C1 segment of cervical spinal cord (tissue), 14 donors: ENCODE measurements at places on chromosomes 12 and 14.

GRCh38 chr14:61559641-61560201 lies 135.6 kb upstream of the HIF1A start:
- no peak for DNase-seq

GRCh38 chr12:27610374-27610773 lies 85.9 kb upstream of the REP15 start:
- no peak for DNase-seq

DNA sequence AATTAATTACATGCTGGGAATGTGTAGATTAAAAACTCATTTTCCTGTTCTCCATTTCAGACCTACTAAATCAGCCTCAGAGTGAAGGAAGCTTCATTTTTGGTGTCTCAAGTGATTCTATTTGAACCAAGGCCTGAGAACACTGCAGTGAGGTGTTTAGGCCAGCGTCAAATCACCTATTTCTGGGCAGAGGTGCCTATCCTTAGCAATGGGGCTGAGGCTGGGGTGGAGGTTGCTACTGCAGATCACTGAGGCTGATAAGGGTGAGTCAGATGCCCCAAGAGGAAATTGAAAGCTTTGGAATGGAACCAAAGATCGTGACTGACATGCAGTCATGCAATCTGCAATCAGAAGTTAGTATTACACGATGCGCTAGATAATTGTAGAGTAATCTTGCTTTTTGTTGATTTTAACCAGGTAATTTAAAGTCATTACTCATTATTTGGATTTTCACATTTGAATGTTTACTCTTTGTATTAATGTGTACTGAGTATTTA lies 4.4 kb downstream of the TXNRD1 start:
- no peak for DNase-seq

GRCh38 chr12:66571361-66571915 lies 107.4 kb downstream of the GRIP1 start:
- DNase-seq = no peak

GRCh38 chr14:20706657-20707355 lies 18.2 kb downstream of the ANG start:
- DNase-seq = no peak

- DNase-seq = no peak
Observed at GRCh38 chr12:107399046-107399445, 286.6 kb upstream of the PWP1 start.

DNA sequence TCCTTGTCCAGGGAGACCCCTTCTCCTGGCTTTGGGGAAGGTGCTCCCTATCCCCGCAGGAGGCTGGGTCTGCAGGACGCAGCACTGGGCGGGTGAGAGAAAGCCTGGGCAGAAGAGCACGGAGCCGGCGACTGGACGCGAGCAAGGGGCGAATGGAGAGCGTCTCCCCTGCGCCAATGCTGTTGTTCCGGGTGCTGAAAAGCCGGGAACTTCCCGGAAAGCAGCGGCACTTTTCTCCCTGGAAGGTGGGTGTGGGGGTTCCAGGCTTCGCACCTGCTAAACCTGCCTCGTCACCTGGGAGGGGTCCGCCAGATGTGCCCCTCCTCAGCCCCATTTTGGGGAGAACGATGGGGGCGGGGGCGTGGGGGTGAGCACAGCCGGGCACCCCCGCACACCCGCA lies 417.1 kb upstream of the TMTC1 start:
- DNase-seq = no peak

- no peak for DNase-seq
Observed at GRCh38 chr14:24838945-24839616, 205.1 kb upstream of the GZMB start.

DNA sequence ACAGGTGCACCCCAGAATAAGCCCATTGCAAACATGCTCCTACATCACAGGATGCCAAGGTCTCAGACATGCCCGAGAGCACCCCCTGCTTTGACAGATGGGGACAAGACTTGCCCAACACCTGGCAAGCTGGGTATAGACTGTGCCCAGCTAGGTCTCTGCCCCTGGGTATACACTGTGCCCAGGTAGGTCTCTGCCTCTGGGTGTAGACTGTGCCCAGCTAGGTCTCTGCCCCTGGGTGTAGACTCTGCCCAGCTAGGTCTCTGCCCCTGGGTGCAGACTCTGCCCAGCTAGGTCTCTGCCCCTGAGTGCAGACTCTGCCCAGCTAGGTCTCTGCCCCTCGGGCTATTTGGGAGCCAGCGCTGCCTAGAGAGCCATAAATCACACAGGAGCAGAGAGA lies 85.9 kb downstream of the CCDC88C start:
- DNase-seq = no peak

DNA sequence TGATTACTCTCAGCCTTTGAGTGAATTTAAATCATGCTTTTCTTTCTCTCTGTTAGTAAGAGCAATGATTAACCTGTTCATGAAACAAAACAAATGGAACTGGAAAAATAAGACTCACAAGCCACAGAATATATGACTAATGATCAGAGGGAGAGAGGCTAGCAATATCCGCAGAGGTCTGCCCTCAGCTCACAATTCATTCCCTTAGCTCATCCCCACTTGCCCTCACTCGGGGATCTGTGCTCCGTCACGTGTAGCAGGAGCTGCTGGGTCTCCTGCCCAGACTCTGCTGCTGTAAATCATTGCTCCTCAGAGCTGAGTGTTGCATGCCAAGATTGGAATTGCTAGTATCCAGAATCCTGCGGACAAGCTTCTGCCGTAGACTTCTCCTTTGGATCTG lies 53.1 kb upstream of the GNG2 start:
- no peak for DNase-seq

DNA sequence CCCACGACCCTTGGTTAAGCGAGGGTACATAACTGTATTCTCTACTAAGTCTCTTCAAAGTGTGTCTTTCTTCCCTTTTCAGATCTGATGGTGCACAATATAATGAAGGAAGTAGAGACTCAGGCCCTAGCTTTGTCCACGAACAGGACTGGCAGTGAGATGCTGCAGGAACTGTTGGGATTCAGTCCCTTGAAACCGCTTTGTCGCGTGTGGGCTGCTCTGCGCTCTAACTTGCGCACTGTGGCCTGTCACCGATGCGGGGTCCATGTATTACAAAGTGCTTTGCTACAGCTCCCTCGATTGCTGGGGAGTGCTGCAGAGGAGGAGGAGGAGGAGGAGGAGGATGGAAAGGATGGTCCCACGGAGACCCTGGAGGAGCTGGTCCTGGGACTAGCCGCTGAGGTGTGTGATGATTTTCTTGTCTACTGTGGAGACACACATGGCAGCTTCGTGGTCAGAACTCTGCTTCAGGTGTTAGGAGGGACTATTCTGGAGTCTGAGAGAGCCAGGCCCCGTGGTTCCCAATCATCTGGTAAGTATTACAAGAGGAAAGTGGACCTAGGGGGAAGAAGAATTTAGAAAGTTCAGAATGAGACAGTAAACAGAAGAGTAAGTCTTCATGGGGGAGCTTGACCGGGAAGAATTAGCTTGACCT lies 803 bp downstream of the NOP9 start:
- DNase-seq = no peak

DNA sequence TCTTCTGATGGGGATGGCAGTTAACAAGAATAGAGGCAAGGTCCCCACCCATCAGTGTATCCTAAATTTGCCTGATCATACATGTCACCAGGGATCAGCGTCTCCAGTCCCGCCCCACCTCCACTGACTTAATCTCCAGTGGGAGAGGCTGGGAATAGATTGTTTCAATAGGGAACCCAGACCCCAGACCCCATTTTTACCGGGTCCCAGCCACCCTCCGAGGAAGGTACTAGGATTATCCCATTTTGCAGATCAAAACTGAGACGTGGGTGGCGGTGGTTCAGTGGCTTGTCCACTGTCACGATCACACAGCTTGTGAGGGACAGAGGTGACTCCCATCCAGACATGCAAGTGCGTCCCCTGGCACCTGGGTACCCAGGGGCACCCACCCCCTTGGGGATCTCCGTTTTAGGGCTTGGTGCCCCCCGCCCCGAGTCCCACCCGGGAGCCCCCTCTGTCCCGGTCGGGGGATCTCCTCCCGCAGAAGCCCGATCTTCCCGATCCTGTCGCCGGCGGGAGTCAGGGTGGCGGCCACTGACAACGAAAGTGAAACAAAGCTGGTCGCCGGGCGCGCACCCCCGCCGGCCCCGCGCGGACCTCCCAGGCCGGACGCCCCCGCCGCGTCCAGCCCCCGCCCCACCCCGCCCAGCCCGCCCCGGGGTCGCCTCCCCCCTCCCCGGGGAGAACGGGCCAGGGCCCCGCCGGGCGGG lies 523 bp downstream of the WSB2 start:
- DNase-seq = peak; percentile 54

DNA sequence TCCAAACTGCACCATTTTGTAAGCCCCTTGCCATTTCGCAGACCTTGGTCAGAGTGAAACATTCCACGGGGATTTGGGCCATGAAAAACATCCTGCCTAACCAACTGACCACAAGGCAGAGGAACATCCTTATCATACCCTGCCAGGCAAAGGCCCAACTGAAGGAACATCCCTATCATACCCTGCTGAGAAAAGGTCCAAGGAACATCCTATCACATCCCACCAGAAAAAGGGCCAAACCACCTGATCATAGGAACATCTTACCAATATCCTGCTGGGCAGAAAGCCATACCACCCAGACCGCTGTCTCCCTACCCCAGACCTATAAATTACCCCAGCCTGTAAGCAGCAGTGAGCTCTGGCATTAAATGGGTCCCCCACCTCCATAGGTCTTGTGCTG lies 19.4 kb upstream of the LRRC9 start:
- DNase-seq = no peak

- DNase-seq = no peak
Observed at GRCh38 chr12:1925684-1926006, 7.2 kb upstream of the CACNA2D4 start.

GRCh38 chr14:20350860-20351259 lies 7.4 kb downstream of the PARP2 start:
- no peak for DNase-seq

DNA sequence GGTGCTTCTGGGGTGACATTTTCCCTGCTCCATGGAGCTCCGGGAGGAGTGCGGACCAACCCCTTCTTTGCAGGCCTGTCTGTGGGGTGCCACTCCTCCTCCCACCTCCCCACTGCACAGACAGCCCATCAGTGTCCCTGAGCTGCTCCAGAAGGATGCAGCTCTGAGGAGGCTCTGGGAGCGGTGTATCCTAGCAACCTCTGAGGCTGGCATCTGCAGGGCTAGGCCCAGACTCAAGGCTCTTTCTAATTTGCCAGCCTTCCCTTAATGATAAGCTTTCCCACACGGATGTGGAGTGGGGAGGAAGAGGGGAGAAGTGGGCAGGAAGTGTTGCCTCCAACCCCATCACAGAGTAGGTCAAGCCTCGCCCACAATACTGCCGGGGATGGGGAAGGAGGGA lies 59.7 kb downstream of the CALM1 start:
- no peak for DNase-seq

DNA sequence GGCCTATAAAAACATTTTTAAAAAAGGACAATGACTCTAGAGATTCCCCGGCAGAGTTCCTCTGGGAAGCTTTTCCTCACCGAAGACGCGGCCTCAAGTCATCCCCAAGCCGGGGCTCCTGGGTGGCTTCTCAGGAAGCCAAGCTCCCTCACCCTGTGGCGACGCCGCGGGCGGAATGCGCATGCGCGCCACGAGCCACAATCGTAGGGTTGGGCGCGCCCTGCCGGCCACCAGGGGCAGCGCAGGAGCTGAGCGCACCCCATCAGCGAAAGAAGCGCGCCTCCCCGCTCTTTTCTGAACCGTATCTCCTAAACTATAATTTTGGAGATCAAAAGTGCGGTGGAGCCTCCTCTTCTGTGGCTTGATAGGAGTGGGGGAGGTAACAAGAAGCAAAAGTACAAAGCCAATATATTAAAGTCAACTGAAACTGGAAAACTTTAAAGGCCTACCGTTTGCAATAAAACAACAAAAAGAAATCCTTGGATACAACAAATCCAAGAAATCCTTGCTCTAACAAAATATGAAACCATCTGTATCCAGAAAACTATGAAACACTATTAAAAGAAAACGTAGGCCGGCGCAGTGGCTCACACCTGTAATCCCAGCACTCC lies 17.4 kb upstream of the CHFR start:
- DNase-seq = peak; percentile 66

- no peak for DNase-seq
Observed at GRCh38 chr14:85087201-85087600, 442.7 kb upstream of the FLRT2 start.

DNA sequence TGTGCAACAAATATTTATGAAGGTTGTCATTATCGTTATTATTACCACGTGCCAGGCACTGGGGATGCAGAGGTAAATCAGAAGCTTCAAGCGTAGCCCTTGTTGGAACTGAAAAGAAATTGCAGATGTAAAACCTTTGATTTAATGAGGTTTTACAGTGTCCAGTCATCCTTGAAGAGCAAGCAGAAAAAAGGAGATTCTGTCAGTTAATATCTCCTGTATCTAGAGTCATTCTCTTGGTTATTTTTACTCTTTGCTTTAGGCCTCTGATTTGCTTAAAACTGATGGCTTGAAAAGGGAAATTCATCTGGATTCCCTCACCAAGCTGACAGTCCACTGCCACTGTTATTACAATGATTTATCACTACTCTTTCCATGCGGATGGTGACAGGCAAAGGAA lies 179.3 kb downstream of the GALC start:
- no peak for DNase-seq

DNA sequence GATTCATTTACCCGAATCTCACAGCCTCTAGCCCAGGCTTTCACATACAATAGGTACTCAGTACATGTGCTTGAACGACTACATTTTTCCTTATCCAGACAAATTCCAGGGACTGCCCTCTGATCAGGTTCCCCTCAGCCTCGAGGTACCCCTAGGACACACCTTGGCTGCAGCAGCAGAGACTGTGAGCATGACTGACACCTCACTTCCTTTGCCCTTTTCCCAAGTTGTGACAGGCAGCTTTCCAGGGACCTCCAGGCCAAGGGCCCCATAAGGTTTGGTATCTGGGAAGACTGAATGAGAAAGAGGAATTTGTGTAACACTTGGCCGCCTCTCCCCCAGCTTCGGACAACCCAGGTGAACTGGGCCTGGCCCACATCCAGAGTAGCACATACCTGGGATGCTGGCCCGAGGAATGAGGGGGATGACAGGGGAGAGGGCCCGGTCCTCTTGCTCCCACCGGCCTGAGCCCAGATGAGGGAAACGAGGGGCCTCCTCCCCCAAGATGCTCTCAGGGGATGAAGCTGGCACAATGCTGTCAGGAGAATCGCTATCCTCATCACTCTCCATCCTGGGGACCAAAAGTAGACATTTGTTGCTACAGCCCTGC lies 10.2 kb upstream of the PRKAG1 start:
- DNase-seq = no peak

DNA sequence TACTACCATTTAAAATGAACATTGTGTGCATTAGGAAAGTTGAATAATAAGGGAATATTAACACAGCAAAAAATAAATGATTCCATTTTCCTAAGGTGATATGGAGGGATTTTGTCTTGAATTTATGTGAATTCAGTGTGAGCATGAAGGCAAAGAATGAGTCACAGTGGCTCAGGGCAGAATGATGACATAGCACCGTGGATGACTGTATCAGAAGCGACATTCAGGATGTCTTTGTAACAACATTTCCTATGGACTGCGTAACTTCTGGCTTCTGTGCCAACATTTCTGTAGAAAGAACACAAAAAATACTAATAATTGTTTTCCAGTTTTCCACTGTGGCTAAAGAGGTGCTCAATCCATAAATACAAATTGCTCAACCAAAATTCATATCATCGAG lies 54.6 kb downstream of the TTC8 start:
- no peak for DNase-seq
